ENCODE measurements at places on chromosomes 3 and 15.

GRCh38 chr15:87739081-87739480, 517.5 kb downstream of the NTRK3 start:
- DNase-seq, result no peak

GRCh38 chr3:138180375-138181029, 5.8 kb upstream of the DBR1 start:
- no peak for DNase-seq

DNA sequence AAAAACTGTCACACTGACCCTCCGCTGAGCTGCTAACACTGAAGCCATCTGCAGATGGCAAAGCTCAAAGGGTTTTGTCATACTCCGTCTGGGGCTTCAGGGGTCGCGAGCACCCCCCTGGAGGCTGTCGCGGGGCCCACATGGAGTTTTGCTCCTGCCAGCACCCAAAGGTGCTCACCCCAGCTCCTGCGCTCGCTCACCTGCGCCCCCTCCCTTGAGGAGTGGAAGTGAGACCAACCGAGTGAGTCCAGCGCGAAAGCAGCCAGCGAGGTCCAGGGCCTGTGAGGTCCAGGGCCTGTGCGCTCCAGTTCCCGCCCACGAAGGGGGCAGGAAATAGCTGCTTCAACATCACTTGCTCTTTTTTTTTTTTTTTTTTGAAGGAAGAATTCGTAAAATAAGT, 208.5 kb downstream of the ROBO2 start:
- no peak for DNase-seq

- no peak for DNase-seq
These were observed 57.5 kb upstream of the LMCD1 start for GRCh38 chr3:8443829-8444791.

DNA sequence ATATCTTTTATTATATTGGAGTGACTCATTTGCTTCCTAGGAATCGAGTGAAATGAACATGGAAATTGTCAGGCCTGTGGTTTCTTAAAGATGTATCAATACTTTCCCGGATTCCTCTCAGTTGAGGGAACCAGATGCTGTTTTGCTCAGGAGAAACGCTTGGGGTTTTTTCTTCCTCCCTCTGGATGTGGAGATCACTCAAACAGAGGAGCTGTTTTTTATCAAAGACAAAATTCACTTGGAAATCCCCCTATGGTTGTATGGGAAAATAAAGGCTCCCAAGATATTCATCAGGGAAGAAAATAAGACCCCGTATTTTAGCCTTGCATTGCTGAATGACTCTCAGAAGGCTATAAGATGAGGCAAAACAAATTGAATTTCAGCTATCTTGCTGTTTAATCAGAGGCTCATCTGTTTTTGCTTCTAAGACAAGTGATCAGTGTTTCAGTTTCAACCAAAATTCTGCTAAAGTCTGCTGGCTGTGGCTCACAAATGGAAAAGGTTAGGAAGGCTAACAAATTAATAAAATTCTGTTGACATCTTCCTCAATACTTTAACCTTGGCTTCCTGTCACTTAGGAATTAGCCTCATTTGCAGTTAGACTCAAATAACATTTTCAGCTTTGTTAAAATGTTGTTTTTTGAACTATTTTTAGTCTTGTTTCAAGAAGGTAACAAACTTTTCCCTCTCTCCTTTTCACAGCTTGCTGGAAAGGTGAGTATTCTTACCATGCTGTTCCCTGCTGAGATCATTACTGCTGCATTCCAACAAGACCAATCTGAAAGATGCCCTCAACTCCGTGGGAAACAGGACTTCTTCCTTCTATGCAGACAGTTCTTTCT, 83.6 kb downstream of the COL6A5 start:
- DNase-seq, result no peak

GRCh38 chr3:28745436-28745835, 396.8 kb upstream of the AZI2 start:
- DNase-seq, result no peak

DNA sequence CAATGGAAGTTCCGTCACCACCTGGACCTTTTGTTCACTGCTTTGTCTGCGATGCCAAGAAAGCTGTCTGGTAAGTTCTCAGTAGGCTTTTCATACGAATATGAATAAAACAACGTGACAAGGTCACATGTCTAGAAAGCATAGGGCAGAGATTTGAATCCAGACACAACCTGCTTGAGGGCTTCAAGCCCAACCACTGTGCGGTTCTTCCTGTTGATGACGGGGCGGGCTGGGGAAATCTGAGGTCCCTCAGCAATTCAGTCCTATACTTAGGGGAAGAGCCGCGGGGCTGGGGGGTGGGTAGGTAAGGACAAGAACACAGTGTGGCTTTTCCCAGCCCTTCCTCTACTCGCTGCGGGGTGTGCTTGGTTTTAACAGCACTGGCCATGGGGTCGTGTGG, 32.4 kb upstream of the SMAD3 start:
- DNase-seq, result no peak

- no peak for DNase-seq
These were observed 21.8 kb downstream of the DNASE1L3 start for GRCh38 chr3:58188921-58189451.

GRCh38 chr3:55549177-55549576, 62.1 kb upstream of the WNT5A start:
- DNase-seq, result no peak

DNA sequence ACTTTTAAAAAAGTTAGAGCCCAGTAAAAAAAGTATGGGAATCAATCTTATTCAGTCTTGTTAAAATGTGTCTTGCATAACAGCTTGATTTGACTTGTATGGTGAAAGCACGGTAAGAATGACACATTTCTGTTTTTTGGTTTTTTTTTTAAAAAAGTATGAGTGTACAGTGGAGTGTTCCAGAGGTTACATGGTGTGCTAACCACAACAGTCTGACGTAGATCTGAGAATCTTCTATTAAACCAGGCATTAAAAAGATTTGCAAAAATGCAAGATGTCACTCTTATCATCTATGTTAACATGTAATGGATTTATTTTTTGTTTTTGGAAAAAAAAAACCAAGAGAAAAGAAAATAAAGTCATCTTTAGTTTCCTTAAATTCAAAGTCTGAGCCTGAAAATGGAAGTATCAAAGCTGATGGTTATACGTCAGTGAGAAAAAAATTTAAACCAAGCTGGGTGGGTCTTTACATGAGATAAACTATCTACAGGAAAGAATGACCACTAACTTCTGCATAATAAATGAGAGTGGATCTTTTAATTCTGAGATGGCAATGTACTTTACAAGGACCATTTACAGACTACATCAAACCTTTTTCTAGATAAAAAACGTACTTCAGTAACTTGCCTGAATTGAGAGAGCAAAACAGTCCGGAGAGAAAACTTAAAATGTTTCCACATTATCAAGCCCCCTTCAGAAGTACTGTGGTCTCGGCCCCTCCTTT, 1.6 kb downstream of the GABPB1 start:
- DNase-seq, result no peak

GRCh38 chr3:12545473-12545791, at the start of gene MKRN2OS:
Gene MKRN2OS, minus strand, starts transcription at chr3:12545499. Its CDS starts 35 bp downstream, at chr3:12545464.
- DNase-seq, result no peak

DNA sequence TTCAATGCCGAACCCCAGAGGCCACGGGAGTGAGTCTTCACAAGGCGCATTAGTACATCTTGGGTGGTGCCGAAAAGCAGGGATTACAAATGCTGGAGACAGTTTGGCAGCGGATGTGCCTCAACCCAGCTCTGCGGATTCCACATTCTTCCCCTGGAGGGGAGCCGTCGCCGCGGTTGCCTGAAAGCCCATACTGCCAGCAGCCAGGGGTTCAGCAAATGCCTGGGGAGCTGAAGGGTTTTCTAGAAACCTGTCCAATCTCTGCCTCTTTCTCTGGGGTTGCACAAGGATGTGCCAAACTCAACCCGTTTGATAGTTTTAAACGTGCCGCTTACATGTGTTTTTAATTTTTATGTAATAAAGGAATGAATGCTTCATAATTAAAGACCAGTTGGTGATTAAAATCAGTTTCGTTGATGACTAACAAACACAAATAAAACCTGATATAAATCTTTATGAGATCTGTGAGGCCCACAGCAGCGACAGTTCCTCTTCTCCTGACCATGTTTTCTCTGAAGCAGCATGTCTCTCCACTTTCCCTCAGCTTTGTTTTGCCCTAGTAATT, 74.6 kb upstream of the LEKR1 start:
- no peak for DNase-seq

DNA sequence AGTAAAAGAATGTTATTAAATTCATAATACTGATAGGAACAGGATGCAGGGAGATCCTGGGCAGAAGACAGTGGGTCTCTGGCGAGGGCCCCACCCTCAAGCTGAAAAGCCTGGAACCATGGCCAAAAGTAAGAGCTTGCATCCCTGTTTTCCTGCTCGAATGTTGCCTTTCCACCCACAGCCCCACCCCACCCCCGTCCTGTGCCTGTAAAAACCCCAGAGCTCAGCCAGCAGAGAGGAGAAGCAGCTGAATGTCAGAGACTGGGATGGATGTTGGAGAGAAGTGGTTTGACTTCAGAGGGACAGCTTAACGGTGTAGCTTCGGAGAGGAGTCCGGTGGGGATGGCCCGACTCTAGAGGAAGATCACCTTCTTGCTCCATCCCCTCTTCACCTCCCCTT, 207.9 kb downstream of the ROBO2 start:
- DNase-seq, result no peak

- no peak for DNase-seq
These were observed 436.3 kb upstream of the SGO1 start for GRCh38 chr3:20622304-20622703.

GRCh38 chr3:185422677-185423076, 59.7 kb downstream of the MAP3K13 start:
- no peak for DNase-seq

GRCh38 chr15:75884041-75884440, 19.6 kb upstream of the FBXO22 start:
- DNase-seq, result no peak

DNA sequence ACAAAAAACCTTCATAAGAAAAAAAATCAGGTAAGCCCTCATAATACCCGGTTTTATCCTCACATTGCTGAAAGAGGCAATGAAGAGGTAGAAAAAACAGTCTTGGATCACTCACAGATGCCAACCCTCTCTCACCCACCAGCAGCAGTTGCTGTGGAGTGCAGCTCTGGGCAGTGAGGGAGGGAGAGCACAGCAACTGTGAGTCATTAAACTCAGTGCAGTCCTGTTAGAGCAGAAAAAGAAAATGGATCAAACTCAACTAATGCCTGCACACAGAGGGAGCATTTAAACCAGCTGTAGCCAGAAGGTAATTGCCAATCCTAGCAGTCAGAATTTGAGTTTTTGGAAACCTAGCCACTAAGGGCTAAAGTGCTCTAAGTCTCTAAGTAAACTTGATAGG, 1050.6 kb upstream of the ALCAM start:
- DNase-seq, result no peak

DNA sequence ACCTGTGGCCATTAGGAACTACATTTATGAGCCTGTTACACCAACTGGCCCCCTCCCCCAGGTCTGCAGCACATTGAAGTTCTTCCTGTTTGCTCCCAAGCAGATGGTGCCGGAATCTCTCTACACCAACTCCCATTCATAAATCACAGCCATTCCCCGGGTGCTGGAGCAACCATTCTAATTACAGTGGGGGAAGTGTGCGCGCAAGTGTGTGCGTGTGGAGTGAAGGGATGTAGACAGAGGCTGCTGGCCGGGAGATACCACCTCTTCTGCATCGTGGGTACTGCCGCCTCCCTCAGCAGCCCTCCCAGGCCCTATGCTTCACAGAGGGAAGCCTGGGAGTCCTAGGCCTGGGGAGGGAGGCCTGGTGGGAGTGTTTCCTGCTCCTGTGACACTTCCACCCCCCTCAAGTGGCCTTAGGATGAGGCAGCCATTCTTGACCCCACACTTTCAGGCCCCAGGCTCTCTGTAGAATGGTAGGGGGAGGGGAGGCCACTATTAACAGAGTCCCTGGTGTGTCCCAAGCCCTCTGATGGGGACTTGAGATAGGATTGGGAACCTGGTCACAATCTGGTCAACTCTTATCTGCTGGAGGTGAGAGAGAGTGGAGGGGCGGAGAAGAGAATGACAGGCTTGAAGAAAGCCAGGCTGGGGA, 69.1 kb downstream of the MAGEF1 start:
- no peak for DNase-seq

DNA sequence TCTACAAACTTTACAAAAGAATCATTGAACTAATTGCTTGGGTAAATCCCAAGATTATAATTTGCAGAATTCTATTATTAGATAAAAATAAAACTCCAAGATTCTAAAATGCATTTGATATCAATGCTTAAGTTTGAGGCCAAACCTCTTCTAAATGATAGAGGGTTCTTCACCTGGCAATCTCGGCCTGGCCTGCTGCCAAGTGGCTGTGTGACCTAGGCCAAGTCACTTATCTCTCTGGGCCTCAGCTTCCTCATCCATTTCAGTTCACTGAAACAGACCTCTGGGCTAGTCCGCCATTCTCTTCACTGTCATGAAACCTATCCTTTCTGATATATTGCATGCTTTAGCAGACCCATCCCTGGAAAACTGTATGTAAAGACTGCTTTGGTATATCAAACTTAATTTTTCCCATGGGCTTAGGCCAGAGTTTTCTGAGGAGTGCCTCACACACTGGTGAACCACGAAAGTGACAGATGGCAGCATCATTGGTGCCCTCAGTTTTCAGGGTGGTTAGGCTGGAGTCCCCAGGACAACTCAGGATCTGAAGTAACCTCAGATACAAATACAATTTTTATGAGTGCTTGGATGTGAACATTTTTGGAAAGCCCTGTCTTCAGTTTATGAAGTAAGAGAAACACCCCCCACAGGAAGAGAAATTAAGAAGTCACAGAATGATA, 21.8 kb downstream of the NUDT16 start:
- no peak for DNase-seq

DNA sequence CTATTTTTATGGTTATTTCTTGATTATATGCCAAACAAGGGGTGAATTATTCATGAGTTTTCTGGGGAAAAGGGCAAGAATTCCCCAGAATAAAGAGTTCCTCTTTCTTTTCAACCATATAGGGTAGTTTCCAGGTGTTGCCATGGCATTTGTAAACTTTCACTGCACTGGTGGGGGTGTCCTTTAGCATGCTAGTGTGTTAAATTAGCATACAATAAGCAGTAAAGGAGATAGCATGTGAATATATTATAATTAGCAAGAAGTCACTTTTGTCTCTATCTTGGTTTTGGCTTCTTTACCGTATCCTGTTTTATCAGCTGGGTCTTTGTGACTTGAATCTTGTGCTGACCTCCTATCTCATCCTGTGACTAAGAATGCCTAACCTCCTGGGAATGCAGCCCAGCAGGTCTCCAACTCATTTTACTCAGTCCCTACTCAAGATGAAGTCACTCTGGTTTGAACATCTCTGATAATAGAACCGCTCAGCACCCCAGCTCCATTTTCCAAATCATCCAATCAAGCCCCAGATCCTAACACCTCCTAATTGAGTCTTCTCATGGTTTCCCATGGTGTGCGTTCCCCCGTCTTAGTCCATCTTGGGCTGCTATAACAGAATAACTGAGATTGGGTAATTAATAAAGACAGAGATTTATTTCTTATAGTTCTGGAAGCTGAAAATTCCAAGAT, 3.4 kb upstream of the SELENOT start:
- no peak for DNase-seq

- peak; percentile 43 for DNase-seq
These were observed 75.9 kb upstream of the CTDSPL start for GRCh38 chr3:37785736-37786135.

DNA sequence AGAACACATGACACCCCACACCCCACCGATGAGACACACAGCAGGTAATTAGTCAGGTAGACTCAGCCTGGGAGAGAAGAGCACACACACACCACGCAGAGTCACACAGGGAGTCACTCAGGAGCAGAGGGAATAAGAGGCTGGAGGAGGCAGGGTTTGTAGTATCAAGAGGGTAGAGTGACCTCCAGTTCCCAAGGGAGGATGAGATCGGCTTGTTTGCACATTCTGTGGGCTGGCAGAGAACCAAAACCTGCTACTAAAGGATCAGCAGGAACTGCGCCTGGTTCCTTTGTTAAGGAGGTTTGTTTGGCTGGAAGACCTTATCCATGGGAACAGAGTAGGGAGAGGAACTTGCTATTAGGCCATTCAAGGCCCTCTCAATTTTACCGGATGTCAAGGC, 281.4 kb upstream of the SLCO3A1 start:
- DNase-seq, result peak; percentile 98
